ENCODE measurements at places on chromosomes 4 and X.

DNA sequence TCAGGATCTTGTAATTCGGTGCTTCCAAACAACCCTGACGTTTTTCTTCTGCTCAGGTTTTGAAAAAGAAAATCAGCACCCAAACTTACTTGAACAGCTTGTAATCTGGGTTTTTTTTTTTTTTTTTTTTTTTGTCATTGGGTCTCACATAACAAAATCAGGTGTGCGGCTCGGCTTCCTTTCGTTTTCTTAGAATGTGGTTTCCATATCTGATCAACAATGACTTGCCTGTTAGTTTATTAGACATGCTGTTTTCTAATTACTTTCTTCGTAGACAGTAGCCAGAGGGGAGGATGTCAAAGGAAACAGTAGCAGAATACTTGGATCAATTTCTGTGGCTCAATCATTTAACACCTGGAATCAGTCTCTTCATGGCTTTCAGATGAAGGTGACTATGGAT lies 890 bp upstream of the FREM3 start:
- no peak for DNase-seq

- no peak for DNase-seq
These were observed 27.8 kb upstream of the SLC25A6 start for GRCh38 chrX:1419545-1420355.

- peak; percentile 11 for DNase-seq
These were observed 29.2 kb upstream of the CCNI start for GRCh38 chr4:77104791-77105540.

GRCh38 chr4:113144091-113144490 lies 94.6 kb downstream of the ANK2 start:
- DNase-seq, result no peak

- no peak for DNase-seq
These were observed 23.7 kb upstream of the GLRA2 start for GRCh38 chrX:14505648-14506047.
